Epithelial cell of esophagus (primary cell): ENCODE measurements at places on chromosomes 7 and 10.

DNA sequence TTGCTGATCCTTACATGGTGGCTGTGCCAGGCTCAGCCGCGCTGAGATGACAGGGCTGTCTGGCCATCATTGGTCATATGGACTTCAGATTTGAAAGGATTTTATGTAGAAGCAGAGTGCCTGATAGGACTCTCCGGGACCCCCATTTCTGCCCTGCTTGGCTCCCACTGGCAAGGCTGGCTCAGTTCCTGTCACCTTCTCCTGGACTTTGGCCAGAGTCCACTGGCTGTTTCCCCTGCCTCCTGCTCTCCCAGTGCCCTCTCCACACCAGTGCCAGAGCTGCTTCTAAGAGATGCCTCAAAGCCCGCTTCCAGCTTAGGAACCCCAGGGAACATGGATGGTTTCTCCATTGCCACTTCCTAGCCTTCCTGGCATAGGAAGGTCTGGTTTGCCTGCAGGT is 5.1 kb upstream of the SH2D4B start:
- DNase-seq: no peak

GRCh38 chr7:46850563-46851330 is 731.2 kb downstream of the TNS3 start:
- no peak for DNase-seq

DNA sequence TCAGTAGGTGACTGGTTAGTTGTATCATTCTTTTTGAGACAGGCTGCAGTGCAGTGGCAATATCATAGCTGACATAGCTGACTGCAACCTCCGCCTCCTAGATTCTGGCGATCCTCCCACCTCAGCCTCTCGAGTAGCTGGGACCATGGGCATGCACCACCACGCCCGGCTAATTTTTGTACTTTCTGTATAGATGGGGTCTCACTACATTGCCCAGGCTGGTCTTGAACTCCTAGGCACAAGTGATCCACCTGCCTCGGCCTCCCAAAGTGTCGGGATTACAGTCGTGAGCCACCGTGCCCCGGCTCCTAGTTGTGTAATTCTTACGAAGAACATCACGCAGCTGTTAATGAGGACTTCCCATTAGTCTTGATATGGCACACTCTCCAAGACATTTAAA is 123.4 kb upstream of the VKORC1L1 start:
- no peak for DNase-seq

DNA sequence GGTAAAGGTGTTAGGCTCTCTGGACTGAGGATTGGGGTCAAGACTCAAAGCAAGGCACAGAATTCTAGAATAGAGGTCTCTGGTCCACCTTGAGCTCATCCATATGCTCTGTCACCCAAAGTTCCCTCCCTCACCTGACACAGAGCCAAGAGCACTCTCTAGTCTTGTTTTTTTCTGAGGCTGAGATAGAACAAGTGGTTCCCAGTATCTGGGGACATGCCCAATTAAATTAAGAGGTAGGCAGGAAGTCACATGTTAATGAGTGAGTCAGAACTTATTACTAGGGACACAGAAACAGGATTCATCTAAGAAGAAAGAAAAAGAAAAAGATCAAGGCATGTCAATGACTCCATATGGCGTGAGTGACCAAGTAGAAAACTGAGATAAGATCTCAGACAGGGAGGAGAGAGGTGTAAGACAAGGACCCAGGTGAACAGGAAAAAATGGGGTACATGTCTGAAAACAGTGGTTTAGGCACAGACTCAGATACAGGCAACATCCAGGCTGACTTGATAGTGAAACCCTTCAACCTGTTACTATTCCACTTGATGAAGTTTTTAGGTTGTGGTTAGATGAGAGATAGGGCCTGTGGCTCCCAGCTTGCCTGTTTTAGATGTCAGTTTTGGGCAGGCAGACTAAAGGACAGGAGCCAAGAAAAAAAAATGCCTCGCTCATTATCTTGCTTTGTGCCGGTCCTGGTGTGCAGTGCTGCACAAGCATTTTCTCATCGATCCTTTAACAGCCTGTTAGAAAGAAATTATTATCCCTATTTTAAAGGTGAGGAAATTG is 609.9 kb downstream of the CCSER2 start:
- DNase-seq: no peak

DNA sequence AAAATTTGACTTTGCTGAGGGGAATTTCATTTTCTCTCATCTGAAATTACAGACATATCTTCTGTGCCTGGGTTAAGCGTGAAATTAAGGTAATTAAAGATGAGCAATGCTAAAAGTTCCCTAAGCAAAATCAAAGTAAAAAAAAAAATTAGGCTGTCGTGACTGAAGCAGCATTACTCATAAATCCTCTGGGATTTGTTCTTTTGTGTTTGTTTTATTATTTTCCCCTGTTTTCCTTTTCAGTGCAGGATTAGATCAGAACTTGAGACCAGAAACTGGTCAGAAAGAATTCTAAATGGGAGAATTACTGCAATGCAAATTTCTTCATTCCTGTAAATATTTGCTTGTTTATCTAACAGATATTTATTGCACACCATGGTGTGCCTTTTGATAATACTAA is 141.4 kb upstream of the BET1 start:
- no peak for DNase-seq

DNA sequence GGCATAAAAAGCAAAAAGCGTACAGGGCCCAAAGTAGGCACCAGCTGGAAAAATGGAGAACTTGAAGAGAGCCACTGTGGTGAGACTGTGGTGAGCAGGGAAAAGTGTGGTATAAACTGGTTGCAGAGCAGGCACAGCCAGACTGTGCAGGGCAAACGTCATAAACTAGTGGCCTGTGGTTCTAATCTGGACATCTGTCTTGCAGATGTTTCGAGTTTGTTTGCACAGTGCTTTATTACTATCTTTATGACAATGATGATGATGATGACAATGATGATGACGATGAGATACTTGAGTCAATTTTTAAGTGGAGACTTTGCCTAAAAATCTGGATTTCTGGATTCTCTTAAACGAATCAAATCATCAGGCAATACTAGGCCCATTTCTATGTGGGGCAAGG is 45.7 kb downstream of the SEMA3C start:
- no peak for DNase-seq

DNA sequence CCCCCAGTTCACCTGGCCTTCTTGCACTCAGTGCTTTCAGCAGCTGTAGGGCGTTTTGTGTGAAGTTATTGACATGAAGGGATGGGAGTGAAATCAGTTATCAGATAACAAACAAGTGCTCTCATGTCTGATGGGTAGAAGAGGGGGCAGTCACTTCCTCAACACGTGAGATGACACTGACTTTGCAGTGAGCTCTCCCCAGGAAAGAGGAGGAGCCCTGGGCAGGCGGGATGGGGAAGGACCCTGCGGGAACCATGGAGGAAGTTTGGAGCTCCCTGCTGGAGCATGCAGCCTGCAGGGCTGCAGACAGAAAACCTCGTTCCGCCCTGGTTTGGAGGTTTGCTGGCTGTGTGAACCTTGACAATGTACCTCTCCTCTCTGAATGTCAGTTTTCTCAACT is 38.7 kb downstream of the GPR26 start:
- no peak for DNase-seq

- no peak for DNase-seq
Measured at GRCh38 chr10:23069019-23069815, 26.2 kb upstream of the MSRB2 start.

DNA sequence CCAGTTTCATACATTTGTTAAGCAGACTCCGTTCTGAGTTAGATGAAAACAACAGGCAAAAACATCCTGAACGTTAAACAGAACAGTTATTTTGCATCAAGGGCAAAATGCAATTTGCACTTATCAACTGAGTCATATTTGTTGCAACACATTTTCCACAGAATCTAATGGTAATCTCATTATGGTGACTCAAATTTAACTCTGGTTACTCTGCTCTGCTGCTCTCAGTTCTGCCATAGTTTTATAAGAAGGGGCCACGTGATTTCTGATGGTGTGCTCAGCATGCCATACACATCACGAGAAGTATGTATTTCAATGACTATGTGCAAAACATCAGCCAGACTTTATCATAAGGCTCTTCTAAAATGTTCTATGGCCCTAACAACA is 148.8 kb downstream of the CHCHD3 start:
- DNase-seq: peak; percentile 51

GRCh38 chr7:74199551-74200355 is 10.1 kb upstream of the LAT2 start:
- DNase-seq: no peak

- DNase-seq: no peak
Measured at GRCh38 chr10:63646491-63646890, 125.3 kb downstream of the REEP3 start.

DNA sequence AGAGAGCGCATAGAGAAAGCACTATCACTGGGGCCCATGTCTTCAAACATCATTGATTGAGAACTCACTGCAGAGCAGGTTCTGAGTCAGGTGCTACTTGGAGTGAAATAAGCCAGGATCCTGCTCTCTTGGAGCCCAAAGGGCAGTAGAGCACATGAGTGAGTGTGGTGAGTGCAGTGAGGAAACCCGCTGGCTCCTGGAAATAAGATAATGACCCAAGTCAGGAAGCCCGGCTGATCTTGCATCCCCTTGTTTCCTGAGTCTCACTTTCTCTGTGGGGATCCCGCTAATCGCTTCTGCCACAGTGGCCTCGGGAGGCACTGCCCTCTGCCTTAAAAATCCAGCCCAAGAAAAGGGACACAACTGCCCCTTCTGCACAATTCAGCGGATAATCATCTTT is 7.1 kb upstream of the FAM107B start:
- DNase-seq: no peak

DNA sequence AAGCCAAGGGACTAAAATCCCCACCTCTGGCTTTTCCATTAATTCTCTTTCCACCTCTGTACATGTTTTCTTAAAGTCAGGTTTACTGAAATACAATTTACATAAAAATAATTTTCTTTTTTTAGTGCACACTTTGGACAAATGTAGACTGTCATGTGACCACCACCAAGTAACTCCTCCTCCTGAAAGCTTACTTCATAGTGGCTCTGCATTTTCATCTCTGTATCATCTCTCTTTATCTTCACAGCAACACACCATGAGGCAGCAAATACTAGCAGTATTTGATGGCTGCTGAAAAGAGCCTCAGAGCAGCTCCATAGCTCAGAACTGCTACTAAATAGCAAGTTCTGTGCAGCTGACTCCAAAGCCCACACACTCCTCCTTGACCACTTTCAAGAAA is 17.3 kb downstream of the WDFY4 start:
- no peak for DNase-seq

DNA sequence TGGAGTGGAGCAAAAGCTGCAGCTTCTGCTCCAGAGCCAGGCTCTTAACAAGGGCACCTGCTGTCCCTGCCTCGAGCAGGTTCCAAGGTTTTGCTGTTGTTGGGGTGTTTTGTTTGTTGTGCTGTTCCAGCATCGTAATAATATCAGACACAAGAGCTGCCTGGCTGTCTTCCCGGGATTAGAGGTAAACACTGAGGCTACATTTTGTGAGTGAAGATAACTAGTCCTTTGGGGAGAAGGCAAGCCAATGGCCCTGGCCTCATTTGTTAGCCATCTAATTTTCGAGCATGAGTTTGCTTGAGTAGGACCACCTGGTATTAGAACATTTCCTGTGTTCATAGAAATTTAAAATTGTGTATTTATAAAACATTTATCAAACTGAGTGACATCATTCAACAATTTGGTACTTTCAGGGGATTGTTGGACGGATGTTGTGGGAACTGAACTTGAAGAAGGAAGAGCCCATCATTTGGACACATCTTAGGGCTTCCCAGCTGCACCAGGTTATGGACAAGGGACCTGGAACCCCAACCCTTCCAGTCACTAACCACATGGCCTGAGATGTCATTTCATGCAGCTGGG is 555.0 kb downstream of the TNS3 start:
- DNase-seq: no peak

DNA sequence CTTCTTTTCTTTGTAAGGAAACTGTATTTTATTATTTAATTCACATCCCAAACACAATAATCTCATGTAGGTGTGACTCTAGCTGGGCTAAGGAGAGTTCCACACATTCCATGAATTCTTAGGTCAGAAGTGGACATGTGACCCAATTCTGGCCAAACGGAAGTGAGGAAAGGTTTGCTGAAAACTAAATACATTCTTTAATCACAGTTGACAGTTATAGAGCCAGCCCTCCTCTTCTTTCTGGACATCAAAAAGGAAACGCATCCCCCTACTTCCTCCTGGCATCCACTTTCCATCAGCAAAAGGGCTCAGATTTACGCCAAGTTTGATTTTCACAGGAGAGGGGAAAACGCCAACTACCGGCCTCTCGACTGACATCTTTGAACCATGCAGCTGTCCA is 774.4 kb upstream of the POM121L12 start:
- DNase-seq: no peak

GRCh38 chr7:77386165-77386822 is 29.9 kb downstream of the GSAP start:
- DNase-seq: no peak

DNA sequence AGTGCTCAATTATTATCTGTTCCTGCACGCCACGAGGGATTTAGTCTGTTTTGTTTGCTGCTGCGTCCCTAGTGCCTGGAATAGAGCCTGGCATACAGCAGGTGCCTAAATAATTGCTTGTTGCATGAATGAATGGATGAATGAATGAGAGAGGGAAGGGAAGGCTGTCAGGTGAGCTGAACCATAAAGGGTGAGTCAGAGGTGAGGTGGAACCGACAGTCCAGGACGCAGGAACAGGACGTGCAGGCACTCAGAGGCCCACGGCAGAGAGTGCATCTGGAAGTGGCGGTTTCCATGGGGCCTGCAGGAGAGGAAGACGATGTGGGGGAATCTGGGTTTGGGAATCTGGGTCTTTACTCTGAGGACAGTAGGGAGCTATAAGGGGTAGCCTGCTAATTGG is 17.7 kb upstream of the PPIF start:
- peak; percentile 77 for DNase-seq

DNA sequence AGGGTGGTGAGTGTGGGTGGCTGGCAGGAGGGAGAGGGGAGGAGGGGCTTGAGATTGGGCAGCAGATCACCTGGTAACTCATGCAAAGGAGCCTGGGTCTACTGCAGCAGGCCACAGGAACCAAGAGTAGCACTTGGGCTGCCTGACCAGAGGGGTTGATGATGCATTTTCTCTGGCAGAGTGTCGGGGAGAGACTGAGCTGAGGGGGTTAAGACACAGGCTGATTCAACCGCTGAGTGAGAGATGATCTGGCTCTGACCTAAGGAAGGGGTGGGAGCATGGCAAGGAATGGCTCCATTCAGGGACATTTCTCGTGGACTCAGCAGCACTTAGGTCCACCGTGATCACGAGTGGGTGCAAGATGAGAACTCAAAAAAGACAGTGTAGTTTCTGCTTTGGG is 115.5 kb upstream of the STK17A start:
- peak; percentile 51 for DNase-seq
